ENCODE measurements at places on chromosomes 4 and X. TPM values are rescaled to one million over a fixed set of nuclear protein-coding genes. Genes with fewer than 3 reads are reported as not detected.

DNA sequence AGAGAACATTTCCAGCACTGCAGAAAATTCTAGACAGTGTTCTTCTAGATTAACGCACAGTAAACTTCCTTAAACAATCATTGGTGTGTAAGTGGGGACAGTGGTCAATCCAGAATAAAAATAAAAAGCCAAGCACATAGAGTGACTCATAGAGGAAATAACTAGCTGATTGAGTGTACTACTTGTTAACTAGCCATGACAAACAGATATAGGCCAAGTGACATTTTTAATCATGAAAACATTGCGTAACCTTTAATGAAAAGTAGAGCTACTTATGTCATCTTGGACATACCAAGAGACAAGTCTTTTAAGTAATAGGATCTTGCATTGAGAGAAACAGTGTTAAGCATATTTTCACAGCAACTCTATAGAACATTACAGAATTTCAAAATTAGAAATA is 233.9 kb upstream of the MAB21L2 start:
- no peak overlapping the region for H3K4me3 ChIP-seq
- H3K36me3 ChIP-seq, result peaks cover 5% of the 10 kb centered on the region
- H3K4me1 ChIP-seq, result no peaks in the 10 kb centered on the region
- no peak overlapping the region for H3K27ac ChIP-seq
- no peaks in the 10 kb centered on the region for H3K27me3 ChIP-seq

GRCh38 chr4:47913861-47914219 is 543 bp downstream of the NFXL1 start:
- DNase-seq, result peak; percentile 42
- no peaks in the 10 kb centered on the region for H3K36me3 ChIP-seq
- peak overlapping the region; percentile 57 for H3K4me3 ChIP-seq
- H3K4me1 ChIP-seq, result peaks cover 31% of the 10 kb centered on the region
- peak overlapping the region; percentile 90 for H3K27ac ChIP-seq

- no peaks in the 10 kb centered on the region for H3K36me3 ChIP-seq
- peak overlapping the region; percentile 100 for H3K27ac ChIP-seq
- no peaks in the 10 kb centered on the region for H3K27me3 ChIP-seq
These were observed 1.0 kb downstream of the CNOT6L start for GRCh38 chr4:77818073-77818601.

The CLGN gene
- not detected for polyA plus RNA-seq

DNA sequence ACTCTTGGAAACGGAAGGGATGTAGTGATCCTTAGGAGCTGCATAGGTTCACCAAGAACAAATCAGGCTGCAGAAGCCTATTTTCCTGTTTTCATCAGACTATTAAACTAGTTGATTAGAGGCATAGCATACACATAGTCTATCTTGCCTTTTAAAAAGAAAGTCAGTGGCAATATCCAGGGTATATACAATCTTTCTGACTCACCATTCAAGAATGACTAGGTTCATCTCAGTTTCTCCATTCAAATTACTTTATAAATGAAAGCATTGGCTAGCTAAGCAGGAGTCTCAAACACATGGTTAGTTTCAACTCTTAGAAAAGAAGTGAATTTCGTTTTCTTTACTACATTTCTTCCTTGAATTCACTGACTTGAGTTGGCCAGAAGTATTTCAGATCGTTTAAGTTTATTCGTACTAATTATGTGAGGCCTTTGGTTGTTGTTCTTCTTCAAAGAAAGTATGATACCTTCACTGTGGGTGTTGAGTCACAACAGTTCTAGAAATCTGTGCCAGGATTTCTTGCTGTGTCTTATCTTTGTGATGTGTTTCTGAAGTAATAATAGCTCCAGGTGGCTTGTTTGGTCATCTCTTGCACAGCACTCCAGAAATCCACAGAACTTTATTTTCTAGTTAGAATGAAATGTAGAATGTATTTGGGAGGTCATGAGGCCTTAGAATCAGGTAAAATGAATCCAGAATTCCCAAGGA is 88.2 kb downstream of the AWAT2 start:
- H3K4me3 ChIP-seq, result no peak overlapping the region
- no peaks in the 10 kb centered on the region for H3K27me3 ChIP-seq
- DNase-seq, result no peak
- no peaks in the 10 kb centered on the region for H3K36me3 ChIP-seq

GRCh38 chr4:113588895-113589668 is 172.5 kb downstream of the CAMK2D start:
- no peak overlapping the region for H3K4me3 ChIP-seq
- DNase-seq, result no peak
- no peaks in the 10 kb centered on the region for H3K36me3 ChIP-seq

DNA sequence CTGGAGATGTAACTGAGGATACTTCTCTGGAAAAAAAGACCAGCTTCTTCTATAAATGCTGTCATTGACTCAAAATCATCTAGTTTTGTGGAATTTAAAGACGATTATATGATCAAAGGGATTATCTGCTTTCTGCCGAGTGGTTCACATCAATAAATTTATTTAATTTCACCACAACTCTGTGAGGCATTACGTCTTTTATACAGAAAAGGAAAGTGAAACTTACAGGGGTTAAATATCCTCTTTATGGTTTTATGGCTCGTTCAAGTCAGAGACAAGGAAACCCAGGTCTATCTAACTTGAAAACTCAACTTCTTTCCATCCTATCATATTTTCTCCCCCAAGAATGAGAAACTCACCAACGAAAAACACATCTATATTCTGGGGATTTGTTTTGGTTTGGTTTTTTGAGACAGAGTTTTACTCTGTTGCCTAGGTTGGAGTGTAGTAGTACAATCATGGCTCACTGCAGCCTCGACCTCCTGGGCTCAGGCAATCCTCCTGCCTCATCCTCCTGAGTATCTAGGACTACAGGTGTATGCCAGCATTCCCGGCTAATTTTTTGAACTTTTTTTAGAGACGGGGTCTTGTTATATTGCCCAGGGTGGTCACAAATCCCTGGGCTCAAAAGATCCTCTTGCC is 377.9 kb upstream of the EMCN start:
- H3K4me1 ChIP-seq, result no peaks in the 10 kb centered on the region
- H3K4me3 ChIP-seq, result peak overlapping the region; percentile 20
- no peak overlapping the region for H3K27ac ChIP-seq
- no peak for DNase-seq

The NOX1 gene
- not detected for polyA plus RNA-seq

GRCh38 chr4:71136071-71136470 is 142.6 kb downstream of the DCK start:
- H3K4me1 ChIP-seq, result no peaks in the 10 kb centered on the region
- no peaks in the 10 kb centered on the region for H3K27me3 ChIP-seq
- no peaks in the 10 kb centered on the region for H3K36me3 ChIP-seq
- H3K4me3 ChIP-seq, result no peak overlapping the region

GRCh38 chrX:105475801-105476200 is 255.3 kb upstream of the TEX13A start:
- no peaks in the 10 kb centered on the region for H3K36me3 ChIP-seq
- DNase-seq, result no peak
- H3K27ac ChIP-seq, result no peak overlapping the region
- H3K4me3 ChIP-seq, result no peak overlapping the region
- H3K4me1 ChIP-seq, result no peaks in the 10 kb centered on the region

DNA sequence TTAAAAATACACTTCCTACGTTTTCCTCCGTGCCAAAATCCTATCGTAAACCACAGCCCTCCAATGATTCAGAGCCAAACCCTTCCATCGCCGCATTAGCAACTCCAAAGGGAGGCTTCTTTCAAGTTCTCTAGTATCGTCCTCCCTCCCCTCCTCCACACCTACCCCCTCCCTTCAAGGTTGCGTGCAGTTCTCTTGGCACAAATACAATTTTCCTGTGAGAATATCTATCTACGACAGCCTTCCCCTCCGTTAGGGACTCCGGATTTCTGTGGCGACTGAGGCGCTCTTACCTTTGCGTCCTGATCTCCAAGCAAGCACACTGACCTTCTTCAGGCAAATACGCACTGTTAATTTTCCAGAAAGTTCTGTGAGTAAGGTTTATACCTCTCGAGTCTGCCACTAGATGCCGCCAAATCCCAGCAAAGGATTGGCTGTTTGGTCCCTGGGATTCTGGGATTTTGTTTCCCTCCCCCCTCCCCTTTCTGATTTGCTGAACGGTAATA is 1.2 kb upstream of the MORF4L2 start:
- H3K27me3 ChIP-seq, result no peaks in the 10 kb centered on the region
- DNase-seq, result peak; percentile 54
- H3K36me3 ChIP-seq, result peaks cover 15% of the 10 kb centered on the region
- peaks cover 21% of the 10 kb centered on the region for H3K4me1 ChIP-seq

DNA sequence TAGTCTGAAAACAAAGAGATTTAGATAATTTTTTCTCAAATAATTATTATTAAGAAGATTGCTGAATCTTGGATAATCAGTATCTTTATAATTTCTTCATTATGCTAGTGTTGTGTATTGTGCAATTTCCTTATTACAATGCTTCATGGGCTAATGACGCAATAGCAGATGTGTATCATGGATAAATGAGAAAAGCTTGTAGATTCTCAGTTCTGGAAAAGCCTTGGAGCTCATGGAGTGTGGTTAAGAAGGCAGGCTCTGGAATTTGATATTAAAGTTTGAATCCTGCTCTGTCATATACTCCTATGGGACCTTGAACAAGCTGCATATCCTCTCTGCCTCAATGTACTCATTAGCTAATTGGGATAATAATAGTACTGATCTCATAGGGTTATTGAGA is 18.9 kb upstream of the CXCL8 start:
- H3K27me3 ChIP-seq, result no peaks in the 10 kb centered on the region
- no peak overlapping the region for H3K4me3 ChIP-seq
- peaks cover 5% of the 10 kb centered on the region for H3K4me1 ChIP-seq
- H3K36me3 ChIP-seq, result no peaks in the 10 kb centered on the region

The SCML2 gene
- polyA plus RNA-seq, result 0.56 TPM

GRCh38 chr4:185210102-185210981 is 944 bp downstream of the SNX25 start:
- no peaks in the 10 kb centered on the region for H3K27me3 ChIP-seq
- peak; percentile 51 for DNase-seq
- H3K4me3 ChIP-seq, result peak overlapping the region; percentile 81
- peaks cover 25% of the 10 kb centered on the region for H3K4me1 ChIP-seq
- H3K36me3 ChIP-seq, result no peaks in the 10 kb centered on the region
- H3K27ac ChIP-seq, result peak overlapping the region; percentile 96

- no peak overlapping the region for H3K4me3 ChIP-seq
- no peaks in the 10 kb centered on the region for H3K27me3 ChIP-seq
- H3K27ac ChIP-seq, result no peak overlapping the region
- no peaks in the 10 kb centered on the region for H3K36me3 ChIP-seq
- H3K4me1 ChIP-seq, result no peaks in the 10 kb centered on the region
These were observed 78.9 kb upstream of the PPP2R3B start for GRCh38 chrX:465418-466215.

DNA sequence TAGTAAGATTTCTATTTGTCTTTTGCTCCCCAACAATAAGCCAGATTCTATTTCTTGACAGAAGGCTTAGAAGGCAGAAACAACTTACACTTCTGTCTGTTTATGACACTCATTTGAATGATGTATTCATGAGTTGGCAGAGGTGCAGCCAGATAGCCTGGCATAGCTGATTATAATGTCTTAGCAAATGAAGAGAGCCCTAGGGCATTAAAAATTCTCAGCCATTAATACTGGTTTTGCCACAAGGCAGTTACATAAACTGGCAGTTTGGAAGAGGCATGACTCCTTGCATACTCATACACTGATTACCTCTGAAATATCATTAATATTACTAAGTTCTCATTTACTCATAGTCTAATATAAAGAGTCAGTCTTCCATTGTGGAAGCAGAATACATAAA is 728.5 kb upstream of the NDST4 start:
- H3K27me3 ChIP-seq, result no peaks in the 10 kb centered on the region
- no peak overlapping the region for H3K4me3 ChIP-seq
- H3K27ac ChIP-seq, result no peak overlapping the region
- no peaks in the 10 kb centered on the region for H3K4me1 ChIP-seq
- no peaks in the 10 kb centered on the region for H3K36me3 ChIP-seq
- no peak for DNase-seq

DNA sequence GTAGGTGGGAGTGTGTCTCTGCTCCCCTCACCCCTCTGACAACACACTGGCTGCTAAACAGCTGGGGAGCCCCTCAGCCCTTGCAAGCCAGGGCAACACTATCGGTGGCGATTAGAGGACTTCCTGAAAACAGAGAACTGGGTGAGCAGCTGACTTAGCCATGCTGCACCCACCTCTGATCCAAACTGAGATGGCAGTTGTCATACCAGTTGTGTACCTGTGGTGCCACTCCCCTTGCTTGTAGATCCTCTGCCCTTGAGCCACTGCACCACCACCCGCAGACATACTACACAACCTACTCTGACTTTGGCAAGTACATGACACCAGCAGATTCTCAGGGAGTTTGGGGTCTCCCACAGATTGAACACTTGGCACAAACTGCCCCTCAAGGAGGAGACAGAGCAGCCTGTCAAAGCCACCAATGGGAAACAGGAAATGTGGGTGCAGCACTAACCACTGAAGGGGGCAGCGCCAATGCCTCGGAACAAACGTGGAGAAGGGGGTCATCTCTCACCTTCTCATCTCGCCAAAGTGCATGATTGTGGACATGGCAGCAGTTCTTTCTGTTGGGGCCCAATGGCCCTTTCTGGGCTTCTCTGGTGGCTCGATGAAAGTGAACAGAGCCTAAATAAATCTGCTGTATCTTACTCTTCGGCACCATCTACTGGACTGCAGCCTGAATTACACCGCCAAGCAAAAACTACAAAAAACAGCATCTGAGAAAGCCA is 119.8 kb downstream of the NEK1 start:
- no peak overlapping the region for H3K27ac ChIP-seq
- no peaks in the 10 kb centered on the region for H3K36me3 ChIP-seq
- H3K4me3 ChIP-seq, result no peak overlapping the region
- peak; percentile 44 for DNase-seq
- no peaks in the 10 kb centered on the region for H3K4me1 ChIP-seq

All from stomach (tissue), 19 donors.